ENCODE measurements at places on chromosomes 5 and 9.

GRCh38 chr5:39716532-39717028, 291.8 kb upstream of the DAB2 start:
- peak; percentile 66 for DNase-seq

DNA sequence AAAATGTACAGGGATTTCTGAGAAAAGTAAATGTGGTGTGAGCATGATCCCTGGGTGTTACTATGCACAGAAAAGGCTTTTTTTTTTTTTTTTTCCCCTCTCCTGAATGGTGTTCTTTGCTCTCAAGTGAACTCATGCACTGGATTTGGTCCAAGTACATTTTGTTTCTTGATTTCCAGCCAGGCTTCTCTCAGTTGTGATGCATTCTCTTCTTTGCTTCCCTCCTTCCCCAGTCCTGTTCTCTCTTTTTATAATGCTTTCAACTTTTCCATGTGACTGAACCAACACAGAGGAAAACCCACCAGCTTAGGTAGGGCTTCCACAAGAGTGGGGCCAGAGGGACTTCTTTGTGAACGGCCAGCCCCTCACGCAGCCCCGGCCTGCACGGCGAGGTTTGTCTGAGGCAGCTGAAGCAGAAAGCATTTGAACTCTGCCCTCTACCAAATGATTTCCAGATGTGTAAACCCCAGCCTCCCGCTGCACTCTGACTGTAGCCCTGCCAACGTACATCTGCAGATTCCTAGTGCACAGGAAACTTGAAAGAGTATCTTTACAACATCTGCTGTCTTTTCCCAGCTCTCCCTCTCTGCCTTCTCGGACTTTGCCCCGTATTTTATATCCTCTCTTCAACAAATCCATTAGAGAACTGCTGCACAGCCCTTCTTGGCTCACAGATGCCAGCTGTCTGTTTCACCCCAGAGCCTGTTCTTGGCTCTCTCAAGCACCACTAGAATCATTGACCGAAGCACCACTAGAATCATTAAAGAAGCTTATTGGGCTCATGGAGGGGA, 71.8 kb upstream of the CD180 start:
- no peak for DNase-seq

DNA sequence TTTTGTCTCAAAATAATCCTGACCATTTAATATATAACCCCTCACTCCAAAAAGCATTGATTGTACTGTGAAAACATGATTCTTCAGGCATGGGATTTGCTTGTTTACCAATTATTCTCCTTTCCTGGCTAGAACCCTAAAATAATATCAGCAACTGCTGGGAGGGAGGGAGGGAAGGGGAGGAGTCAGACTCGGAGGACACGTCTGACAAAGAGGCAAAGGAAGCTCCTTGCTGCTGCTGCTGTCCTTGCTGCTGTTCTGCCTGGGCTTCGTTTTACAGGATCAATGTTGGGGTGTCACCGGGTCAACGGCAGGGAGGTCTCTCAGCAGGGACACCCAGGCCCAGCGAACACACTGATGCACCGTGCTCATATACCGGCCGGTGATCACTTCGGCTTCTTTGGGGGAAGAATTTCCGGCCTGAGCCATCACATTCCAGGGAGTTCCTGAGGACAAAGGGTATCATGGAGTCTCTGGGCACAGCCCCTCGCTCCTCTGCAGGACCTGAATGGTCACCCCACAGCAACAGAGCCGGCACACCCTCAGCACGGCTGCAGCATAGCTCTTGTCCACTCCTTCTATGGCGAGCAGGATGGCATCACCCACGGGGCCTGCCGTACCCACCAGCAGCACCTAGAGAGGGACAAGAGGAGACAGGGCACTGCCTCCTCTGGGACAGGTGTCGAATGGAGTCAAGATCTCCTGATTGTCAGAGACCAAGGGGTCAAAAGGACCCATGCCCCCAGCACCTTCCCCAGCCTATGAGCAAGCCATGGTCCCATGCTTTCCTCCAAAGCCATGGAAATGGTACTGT, 27.9 kb downstream of the MED10 start:
- no peak for DNase-seq

DNA sequence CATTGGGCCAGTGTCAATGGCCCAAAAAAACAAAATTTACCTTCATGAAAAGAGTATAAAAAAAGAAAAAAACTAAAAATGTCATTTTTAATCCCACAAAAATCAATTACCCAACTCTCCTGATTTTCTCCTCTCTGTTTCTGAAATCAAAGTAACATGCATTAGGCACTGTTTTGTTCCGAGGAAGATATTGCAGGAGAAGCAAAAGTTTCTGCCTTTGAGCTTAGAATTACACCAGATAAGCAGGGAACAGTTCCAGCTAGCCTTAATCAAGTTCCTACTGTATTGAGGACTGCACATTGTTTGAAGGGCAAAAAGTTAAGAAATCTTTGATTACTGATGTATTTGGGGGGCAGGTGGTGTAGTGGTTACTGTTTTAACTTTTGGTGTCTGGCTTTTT, 1.1 kb upstream of the PRKAA1 start:
- DNase-seq, result no peak

- peak; percentile 84 for DNase-seq
These were observed 230.3 kb downstream of the AUH start for GRCh38 chr9:91131433-91131839.

DNA sequence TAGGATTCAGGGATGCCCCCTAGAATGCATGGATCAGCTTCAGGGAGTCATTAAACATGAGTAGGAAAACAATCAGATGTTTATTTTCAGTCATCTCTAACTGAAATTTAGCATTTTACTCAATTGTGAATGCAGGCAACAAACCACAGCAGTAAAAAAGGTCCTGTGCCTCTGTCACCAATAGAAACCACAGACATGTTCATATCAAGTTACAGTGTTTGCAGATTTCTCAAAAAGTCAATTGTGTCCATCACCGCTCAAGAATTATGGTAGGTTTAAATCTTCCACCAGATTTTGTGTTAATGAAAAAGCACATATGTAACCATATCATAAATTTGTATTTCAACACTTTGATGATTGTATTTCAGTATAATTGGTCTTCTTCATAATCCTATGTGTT, 68.4 kb upstream of the SLC1A1 start:
- no peak for DNase-seq

GRCh38 chr9:135196474-135196873, 109.0 kb downstream of the OLFM1 start:
- DNase-seq, result no peak

DNA sequence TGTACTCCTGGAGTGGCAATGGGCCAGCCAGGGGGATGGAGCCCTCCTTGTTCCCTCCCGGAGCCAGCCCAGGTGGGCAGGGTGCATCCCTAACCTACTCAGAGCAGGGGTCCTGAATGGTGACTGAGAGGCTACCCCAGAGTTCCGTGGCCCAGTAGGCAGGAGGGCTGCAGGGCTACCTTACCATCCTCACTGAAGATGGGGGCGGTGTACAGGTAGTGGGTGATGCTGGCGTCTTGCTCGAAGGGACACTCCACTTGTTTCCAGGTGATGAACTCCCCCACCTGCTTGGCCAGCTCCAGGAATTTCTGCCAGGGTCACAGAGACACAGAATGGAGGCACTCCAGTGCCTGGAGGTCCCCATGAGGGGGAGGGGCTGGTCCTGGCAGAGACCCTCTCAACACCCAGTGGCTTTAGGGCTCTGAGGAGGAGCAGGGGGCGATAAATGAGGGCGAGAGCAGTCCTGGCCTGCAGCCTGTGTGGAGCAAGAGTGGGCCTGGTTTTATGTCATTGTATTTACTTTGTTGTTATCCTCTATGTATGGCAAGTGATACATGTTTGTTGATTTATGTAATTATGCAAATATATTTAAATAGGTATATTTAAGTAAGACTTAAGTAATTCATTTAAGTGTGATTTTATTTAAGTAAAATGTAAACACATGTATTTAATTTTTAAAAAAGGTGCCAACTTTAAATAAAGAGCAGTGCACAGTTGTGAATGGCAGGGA, 39.9 kb upstream of the RNF130 start:
- no peak for DNase-seq

DNA sequence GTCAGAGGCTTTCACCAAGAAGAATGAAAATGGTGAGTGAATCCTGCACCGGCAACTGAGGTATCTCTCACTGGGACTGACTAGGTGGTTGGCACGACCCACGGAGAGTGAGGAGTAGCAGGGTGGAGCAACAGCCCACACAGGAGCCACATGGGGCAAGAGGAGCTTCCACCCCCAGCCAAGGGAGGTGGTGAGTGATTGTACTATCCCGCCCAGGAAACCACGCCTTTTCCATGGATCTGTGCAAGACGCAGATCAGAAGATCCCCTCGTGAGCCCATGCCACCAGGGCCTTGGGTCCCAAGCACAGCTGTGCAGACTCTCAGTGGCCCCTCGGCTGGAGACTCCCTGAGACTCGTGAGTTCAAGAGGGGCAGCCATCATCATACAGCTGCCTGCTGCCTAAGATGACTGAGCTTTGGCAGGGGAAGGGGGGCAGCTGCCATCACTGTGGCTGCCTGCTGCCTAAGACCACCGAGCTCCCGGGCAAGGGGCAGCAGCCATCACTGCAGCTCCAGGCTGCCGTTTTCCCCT, 229.5 kb downstream of the AP3B1 start:
- no peak for DNase-seq

- DNase-seq, result no peak
These were observed 268.7 kb downstream of the IRX2 start for GRCh38 chr5:2482778-2483177.

GRCh38 chr9:98786750-98787510, 9.4 kb downstream of the ANKS6 start:
- DNase-seq, result no peak

GRCh38 chr9:83007521-83008300, 55.2 kb downstream of the RASEF start:
- DNase-seq, result no peak

GRCh38 chr9:124506433-124506832, 766 bp downstream of the NR5A1 start:
- DNase-seq, result no peak

DNA sequence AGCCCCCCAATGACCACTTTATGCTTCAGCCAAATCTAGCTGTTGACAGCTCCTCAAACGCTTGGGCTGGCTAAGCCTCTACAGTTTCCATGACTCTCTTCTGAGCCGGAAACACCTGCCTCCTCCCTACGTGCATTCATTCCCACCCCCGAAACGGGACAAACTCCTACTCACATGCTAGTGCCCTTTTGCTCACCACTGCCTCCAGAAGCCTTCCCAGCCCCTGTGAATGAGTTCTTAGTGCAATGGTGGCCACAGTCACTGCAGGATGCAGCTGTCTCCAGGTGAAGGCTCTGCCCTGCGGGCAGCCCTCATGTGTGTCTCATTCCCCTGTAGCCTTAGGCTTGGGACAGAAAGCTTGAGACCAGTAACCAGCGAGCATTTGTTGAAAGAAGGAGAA, 68.8 kb upstream of the DAB2IP start:
- DNase-seq, result no peak

DNA sequence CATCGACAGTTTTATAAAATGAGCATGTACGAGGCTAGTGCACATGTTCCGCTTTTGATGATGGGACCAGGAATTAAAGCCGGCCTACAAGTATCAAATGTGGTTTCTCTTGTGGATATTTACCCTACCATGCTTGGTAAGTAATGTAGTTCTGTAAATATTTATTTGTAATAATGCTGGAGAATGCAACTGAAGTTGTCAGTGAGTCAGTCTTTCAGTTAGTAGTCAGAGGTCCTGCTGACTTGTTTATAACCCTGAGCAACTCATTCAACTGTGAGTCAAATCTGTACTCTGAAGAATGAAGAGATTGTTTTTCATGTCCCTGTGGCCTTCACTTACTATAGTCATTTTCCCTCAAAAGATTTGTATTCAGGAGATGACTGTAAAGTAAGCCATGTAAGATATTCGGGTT, 28.4 kb upstream of the GPR150 start:
- no peak for DNase-seq

DNA sequence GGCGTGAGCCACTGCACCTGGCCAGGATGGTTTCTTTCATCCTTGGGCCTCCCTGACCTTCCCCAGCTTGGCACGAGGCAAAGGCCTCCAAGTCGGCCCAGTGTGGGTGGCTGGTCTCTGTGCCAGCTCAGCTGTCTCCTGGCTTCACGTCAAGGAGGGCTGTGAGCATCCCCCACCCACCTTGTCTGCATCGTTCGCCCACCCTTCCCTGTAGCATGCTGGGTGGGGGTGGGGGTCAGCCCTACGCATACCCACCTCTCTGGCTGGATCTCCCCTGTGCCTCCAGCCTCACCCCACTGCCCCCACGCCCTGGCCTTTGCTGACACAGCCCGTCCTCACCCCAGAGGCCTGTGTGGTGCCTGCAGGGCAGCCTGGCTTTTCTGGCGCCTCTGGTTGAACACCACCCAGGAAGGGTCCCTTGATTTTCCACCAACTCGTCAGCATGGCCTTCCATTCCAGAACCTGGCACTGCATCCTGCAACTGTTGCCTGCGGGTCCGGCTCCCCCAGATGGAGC, 8.8 kb upstream of the WDR5 start:
- no peak for DNase-seq

- DNase-seq, result no peak
These were observed 81.5 kb downstream of the LMNB1 start for GRCh38 chr5:126858441-126858840.

DNA sequence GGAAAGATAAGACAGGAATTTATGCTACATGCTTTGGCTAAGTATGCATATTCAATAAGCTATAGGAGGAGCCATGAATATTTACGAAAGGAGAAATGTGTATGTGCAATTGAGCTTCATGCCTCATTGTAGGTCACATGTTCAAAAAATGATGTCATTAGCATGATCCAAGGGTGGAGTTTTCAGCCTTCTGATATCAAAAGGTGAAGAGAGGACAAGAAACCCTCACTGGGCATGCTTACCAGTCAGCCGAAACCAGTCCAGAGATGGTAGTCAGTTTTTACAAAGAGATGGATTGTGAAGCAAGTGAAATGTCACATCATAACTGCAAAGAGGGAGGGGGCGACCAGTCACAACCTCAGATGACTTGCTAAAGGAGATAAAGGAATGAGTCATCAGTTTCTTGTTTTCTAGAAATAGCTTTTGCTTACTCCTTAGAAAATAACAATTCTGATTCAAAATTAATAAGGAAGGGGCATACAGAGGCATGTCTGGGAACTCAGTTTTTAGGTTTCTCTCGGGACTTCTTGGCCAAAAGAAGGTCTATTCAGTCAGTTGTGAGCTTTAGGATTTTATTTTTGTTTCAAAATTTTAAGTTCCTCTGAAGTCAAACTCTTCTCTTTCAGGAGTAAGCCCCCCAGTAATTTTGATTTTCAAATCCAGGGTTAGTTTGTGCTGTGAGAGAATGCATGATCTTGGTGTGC, 1067.8 kb upstream of the EDIL3 start:
- no peak for DNase-seq

GRCh38 chr5:55484531-55484930, 50.2 kb downstream of the PLPP1 start:
- DNase-seq, result no peak

DNA sequence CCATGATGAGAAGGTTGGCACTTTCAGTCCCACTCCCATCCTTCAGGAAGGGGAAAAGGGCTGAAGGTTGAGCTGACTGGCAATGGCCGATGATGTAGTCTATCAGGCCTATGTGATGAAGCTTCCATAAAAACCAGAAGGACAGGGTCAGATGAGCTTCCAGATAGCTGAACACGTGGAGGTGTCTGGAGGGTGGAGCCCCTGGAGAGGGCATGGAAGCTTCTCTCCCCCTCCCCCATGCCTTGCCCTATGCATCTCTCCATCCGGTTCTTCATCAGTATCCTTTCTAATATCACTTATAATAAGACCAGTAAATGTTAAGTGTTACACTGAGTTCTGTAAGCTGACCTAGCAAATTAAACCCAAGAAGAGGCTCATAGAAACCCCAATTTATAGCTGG, 32.6 kb upstream of the SMU1 start:
- DNase-seq, result no peak
